NCI-H526 (cell line): ENCODE measurements at places on chromosomes 12 and 14.

DNA sequence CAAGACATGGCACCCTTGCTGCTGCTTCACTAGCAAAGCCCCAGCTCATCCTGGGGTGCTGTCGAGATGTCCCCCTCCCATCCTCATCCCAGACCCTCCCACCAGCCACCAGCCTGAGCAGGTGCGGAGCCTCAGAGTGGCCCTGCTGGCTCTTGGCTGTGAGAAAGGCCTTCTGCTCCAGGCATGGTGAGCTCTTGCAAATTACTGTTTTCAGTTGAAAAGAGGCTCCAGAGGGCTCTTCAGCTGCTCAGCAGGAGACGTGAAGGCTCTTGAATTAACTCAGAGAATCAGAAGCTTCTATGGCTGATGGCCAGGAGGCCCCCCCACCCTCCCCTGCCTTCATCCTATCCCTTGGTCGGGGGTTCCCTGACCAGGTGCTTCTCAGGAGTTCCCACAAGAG, 44.1 kb downstream of the WSCD2 start:
- DNase-seq: no peak

DNA sequence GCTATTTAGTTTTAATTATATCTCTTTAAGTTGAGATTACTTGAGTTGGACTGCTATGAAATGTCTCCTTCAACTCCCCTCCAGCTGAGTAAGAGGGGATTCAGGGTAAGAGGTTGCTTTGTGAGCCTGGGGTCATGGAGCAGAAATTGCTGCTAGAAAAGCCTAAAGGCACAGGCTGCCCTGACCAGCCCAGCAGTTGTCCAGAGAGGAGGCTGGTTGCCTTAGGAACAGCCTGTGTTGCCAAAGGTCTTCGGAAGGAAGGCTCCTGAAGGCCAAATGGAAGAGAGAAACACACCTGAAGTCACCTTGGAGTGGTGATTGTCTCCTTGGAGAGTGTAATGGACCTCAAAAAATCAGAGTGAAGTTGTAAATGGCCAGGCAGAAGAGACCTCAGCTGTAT, 235.5 kb upstream of the PDE3A start:
- no peak for DNase-seq

DNA sequence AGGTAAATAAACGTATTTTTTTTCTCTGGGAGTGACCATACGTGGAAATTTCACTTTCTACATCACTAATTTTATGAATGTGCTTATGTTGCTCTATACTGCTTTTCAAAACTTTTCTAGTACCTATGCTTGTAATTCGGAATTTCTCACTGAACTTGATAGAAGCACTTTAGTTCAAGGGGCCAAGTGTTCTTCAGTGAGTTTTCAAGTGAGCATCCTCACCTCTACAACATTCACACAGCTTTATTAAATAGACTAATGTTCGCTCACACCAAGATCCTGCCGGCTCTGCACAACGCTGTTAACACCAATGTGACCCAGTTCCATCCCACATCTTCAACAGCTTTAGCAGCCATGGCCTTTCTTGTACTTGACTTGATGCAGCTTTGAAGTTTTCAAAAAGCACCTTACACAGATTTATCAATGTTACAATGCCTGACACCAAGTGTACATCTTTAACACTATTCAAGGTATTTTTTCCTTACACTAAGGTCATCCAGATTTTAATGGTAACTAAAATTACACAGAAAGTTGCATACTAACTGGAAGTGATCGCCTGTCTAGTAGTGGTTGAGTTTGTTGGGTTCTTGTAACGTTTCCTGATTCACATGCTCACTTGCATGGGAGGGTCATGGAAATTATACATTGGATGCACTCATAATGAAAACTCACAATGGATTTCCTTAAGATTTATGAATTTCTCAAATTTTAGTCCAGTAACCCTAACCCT, 4.5 kb downstream of the UBC start:
- no peak for DNase-seq

GRCh38 chr14:87156878-87157277, 836.1 kb downstream of the GALC start:
- no peak for DNase-seq

DNA sequence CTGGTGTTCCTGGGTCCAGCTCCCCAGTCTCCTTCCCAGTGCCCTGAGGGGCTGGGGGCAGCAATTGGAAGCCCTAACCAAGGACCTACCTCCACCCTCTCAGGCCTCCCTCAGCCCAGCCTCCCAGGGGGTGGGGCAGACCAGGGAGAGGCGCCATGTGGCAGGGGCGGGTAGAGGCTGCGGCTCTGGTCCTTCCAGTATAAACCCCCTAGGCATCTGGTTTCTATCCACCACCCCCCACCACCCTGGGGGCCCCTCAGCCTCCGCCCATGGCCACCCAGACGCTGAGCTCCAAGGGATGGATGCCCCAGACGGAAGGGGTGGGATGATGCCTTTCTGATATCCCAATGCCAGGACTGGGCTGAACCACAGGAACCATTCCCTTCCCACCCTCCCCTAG, 2.8 kb upstream of the SP7 start:
- DNase-seq: no peak

- no peak for DNase-seq
Observed at GRCh38 chr12:103043531-103044486, 86.3 kb downstream of the ASCL1 start.

DNA sequence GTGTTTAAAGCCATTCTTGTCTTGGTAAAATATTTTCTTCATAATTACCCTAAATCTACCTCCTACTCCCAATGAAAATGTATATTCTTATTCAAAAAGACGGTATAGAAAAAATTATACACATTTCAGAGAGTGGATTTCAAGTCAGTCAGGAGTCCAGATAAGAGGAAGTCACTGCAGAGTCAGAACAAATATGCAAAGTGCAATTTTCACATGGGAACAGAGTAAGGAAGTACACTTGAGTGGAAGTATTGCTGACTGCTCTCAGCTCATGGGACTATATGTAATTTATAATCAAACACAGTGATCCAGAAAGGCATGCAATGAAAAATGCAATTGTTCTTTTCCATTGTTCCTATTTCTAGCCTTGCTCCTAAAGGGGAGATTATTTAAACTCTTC, 1128.0 kb downstream of the AACS start:
- no peak for DNase-seq

- DNase-seq: no peak
Observed at GRCh38 chr12:131365821-131366260, 345.0 kb upstream of the SFSWAP start.

DNA sequence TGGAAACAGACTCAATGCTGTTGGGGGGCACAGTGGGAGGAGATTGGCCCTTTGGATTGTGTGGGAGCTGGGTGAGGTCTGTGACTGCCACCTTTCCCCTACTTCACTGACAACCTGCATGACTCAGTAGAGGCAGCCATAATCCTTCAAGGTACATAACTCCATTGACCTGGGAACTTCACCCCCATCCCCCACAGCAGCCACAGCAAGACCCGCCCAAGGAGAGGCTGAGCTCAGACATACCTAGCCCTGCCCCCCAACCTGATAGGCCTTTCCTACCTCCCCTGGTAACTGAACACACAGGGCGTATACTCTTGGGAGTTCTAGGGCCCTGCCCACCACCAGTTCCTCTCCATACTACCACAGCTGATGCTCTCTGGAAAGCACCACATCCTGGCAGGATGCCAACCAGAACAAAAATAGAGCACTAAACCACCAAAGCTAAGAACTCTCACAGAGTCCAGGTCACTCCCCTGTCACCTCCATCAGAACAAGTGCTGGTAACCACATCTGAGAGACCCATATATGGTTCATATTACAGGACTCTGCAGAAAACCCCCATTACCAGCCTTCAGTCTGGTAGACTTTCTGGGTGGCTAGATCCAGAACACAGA, 703.9 kb downstream of the FSCB start:
- no peak for DNase-seq

DNA sequence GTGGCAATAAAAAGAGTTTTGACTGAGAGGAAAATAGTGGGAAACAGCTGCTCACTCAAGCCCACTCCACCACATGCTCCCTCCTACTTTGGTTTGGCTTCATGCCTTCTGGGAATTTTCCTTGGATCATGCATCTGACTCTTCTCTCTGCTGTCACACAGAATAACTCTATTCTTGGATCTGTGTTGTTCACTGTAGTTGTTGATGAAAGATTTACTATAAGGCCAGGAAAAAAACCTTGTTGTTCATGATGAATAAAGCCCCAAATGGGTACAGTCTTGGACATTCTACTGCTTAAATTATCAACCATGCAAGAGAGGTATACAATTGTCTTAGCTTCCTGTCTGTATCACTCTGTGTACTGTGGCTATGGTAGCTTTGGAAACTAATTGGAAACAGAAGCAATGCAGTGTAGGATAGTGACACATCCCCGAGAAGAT, 70.5 kb downstream of the TMX1 start:
- DNase-seq: no peak

GRCh38 chr14:76324133-76324532, 51.8 kb upstream of the ESRRB start:
- no peak for DNase-seq

- DNase-seq: no peak
Observed at GRCh38 chr14:84273181-84273580, 1256.8 kb upstream of the FLRT2 start.

- no peak for DNase-seq
Observed at GRCh38 chr12:10341892-10342509, 34.3 kb downstream of the KLRD1 start.

DNA sequence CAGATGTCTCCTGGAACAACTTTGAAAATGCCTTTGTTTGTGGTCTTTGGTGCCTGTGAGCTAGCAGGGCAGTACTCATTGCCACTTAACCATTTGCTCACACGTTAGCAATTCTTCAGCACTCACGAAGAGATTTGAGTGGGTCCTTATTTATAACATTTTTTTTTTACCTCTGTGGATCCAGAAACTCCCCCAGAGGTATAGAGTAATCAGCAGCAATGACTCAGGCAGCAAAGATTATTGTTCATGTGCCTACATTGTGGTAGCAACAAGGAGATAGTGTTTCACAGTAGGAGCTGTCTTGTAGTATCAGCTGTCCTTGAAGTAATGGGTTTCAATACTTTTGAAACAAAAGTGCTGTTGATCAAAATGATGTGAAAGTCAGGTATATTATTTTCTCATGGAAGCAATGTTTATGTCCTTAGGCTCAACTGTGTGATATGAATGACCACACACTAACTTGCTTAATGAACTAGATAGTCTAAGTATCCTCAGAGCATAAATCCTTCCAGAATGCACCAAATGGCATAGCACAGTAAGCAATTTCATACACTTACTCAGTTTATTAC, 304.1 kb downstream of the EGLN3 start:
- no peak for DNase-seq
